DMS 273 treated with DMSO at 0.1 percent for 48 hours (cell line): ENCODE measurements at places on chromosomes 11 and 22.

GRCh38 chr11:62770778-62771143 lies 435 bp upstream of the TAF6L start:
- DNase-seq: no peak

DNA sequence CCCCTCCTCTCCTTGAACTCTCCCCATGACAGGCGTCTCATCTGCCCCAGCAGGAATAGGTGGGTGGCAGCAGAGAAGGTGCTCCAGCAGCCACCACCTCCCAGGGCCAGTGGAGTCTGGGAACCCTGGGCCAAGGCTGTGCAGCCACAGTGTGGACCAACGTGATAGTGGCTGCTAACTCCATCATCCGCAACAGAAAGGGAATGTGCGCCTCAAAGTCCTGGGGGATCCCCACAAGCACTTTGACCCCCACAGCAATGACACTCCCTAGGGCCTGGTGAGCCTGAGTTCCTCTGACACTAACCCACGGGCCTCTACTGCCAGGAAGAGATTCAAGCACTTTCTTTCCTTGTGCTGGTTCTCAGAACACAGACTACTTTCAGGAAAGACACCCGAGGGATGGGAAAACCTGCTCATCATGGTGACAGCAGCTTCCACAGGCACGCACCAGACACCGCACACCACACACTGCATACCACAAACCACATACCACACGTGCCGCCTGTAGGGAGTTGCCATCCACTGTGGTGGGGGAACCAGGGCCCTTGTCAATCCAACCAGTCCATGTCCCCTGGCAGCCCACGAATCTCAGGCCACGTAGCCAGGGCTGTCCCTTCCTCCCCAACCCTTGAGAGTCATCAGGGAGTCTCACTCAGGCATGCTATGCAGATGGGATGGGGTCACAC lies 3.4 kb upstream of the SLC25A1 start:
- no peak for DNase-seq

DNA sequence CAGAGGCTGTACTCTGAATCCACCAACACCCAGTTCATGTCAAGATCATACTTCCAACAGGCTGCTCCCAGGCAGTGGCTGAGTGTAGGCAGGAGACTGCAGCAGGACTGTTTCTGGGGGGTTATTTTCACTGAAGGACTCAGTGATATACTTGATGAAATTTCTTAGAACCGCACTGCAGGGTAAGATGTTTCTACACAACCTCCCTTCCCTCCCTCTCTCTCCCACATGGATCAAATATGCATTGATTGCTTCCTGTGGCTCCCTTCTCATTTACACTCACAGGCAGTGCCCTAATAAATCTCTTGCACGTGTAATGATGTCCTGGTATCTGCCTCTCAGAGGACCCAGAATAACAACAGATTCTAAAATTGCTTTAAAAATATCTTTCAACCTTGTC lies 251.3 kb upstream of the CCDC179 start:
- DNase-seq: no peak

DNA sequence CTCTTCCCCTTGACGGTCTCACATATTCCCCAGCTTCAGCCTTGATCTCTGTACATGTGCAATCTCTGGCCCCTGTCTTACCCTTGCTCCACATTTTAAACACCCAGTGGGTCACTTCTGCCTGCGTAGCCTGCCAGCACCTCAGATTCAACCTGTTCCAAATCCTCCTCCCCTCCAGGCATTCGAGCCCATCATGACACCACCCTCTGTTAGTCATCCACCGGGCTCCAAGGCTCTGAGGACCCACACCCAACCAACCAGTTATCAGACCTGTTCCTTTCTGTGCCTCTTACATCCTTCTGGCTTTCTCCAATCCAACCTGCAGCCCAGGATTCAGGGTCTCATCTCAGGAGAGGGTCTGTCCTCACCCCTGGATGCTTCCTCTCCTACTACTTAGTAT lies 119.8 kb upstream of the TBCEL start:
- DNase-seq: no peak

DNA sequence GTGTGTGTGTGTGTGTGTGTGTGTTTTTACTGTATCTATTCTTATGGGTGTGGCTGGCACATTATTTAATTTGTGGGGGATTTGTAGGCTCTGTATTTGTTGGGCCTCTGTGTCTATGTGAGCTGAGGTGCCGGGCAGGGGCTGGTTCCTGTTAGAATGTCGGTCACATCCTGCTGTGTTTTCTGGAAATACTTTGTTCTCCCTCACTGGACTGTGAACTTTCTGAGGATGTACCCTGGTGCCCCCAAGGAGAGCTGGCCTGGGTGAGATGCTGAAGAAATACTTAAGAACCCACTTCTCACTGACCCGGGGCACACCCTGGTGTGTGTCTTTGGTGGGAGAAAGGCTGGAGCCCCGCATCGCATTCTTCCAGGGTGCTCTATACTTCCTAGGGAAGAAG lies 28.6 kb downstream of the KIAA1671 start:
- DNase-seq: no peak

- no peak for DNase-seq
Measured at GRCh38 chr11:29119116-29119515, 897.7 kb downstream of the KCNA4 start.

DNA sequence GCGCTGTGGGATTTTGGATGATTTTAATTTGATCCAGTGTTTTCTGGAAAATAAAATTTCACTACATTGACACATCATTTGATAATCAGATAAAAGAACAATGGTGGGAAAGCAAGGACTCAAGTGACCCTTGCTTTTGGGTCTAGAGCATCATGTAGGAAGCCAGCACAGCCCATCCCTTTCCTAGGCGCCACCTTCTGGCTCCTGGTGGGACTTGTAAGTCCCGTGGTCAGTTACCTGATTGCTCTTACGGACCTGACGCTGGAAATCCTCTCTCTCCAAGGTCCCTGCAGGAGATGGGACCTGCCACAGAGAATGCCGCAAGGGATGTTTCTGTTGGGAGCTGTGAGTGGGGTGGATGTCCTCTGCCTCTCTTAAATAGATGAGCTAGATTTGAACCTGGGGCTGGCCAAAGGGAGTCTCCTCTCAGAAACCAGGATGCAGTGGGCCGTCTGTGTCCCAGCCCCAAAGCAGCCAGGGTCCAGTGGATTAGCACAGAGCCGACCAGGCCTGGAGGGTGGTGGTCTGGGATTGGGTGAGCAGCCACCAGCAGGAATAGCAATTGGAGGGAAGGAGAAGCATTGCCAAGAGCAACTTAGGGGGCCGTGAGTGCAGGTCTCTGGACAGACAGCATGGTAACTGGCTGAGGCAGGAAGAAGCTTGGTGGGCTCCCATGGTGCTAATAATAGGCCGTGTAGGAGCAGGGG lies 21.7 kb downstream of the TIMP3 start:
- DNase-seq: no peak

GRCh38 chr22:24894998-24895397 lies 51.5 kb downstream of the LHFPL7 start:
- peak; percentile 22 for DNase-seq

DNA sequence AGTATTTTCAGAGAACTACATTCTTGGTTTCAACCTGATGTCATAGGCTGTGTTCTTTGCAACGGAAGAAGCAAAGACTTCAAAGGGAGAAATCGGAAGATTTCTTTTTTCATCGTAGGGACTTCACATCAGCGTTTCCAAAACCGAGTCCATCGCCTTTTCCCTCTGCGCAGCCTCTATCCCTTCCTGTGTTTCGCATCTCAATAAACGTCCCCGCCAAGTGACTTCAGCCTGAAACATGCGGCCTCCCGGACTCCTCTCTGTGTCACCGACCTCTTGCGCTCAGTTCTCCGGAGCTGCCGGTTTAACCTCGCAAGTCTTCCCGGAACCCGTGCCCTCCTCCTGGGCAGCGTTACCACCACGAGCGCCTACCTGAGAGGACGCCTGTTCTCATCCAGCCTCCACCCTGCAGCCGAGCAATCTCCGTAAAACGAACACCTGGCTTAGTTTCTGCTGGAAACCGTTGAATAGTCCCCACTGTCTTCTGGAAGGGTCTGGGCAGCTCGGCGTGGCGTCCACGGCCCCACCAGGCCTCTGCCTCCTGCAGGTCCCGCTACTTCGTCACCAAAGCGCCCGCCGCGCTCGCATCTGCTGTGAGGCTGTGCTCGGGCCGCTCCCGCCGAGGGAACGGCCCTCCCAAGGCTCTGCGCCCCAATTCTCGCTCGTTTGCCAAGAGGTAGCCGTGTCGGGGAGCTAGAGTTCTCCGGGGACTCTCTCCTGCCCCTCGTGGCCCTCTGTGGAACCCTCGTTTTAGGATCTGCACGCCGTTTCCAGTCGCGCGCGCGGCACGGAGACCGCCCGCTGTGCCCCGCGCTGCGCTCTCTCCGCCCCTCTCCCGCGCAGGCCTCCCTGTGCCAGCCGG lies at the start of gene GLB1L3:
GLB1L3 (plus strand) TSS at position 846 of the 862 bp plus-strand sequence. CDS start 362 bp downstream, outside the sequence.
- DNase-seq: peak; percentile 45

DNA sequence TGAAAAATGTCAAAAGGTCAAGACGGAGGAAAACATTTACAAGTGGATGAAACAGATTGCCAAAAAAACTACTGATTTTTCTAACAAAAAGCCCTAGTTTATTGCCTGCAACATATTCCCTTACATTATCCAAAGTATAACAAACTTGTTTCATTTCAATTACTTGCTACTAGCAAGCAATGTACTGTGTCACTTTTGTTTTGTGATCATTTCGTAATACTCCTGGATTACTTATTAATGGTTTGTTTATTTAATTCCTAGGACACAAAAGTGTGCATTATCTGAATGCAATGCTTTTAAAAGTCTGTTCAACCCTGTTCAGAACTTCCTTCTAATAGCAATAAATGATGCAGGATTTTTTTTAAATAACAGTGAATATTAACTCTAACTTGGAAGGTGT lies 50.9 kb downstream of the CCDC34 start:
- no peak for DNase-seq

DNA sequence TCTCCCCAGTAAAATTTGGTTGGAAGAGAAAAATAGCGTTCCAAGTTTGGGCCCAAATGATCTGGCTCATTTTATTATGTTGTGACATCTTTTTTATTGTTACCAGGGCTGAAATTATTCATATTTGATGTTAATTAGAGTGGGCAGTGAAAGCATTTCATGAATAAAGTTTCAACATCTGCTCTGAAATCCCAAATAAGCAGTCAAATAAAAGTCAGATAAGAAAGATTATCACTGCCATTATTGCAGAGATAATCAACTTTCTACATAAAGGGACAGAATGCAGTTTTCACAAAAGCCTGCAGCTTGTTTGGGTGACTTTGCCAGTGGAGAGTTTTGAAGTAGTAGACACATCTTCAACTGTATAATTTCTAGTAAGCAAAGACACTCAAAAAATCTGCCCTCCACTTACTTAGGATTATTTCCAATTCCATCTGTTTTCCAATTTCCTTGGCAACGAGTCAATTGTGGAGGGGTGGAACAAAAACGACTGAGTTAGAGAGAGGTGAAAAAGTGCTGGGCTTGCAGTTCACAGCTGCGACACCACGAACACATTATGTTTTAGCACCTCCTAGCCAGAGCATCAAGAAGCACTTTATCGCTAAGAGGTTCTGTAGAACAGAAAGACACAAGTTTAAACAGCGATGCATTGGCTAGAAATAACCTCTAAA lies 9.0 kb downstream of the TECTA start:
- DNase-seq: no peak

DNA sequence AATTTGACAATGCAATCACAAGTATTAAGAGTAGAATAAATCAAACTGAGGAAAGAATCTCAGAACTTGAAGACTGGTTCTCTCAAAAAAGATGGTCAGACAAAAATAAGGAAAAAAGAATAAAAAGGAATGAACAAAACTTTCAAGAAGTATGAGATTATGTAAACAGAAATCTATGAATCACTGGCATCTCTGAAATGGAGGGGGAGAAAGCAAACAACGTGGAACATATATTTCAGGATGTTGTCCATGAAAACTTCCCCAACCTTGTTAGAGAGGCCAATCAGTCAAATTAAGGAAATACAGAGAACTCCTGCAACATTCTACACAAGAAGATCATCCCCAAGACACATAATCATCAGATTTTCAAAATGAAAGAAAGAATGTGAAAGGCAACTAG lies 235.7 kb downstream of the SBF2 start:
- no peak for DNase-seq

GRCh38 chr22:47309476-47309875 lies 547.0 kb downstream of the TBC1D22A start:
- no peak for DNase-seq

- DNase-seq: peak; percentile 93
Measured at GRCh38 chr22:40654522-40655167, 18.1 kb upstream of the MRTFA start.

DNA sequence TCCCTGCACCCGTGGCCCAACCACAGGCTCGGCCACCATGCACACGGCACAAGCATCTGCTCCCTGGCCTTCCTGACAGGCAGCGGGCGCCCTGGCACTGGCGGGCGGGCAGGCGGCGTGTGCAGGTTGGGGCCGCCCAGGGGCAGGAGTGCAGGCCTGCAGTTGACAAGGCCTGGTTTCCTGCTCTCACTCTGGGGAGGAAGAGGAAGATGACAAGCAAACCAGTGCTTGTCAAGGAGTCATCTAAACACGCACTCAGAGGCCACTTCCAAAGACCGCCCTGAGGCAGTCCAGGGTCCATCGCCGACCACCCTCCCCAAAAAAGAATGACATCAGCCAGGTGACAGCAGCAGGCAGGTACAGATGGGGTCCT lies 65.3 kb upstream of the LINC01488 start:
- no peak for DNase-seq
